ENCODE measurements at places on chromosomes 4 and X.

GRCh38 chrX:77431227-77431626 is 16.0 kb upstream of the FGF16 start:
- peak; percentile 45 for DNase-seq

- DNase-seq: no peak
Observed at GRCh38 chrX:77967631-77968030, 1.8 kb downstream of the PGAM4 start.

- peak; percentile 75 for DNase-seq
Observed at GRCh38 chrX:77785486-77786364, at the start of gene ATRX. Gene ATRX, minus strand, starts transcription at chrX:77786216. Its CDS starts 215 bp downstream, at chrX:77786001.

GRCh38 chrX:150834695-150835094 is 63.8 kb downstream of the CD99L2 start:
- DNase-seq: no peak

- DNase-seq: no peak
Observed at GRCh38 chr4:60296386-60296785, 903.7 kb upstream of the ADGRL3 start.

- no peak for DNase-seq
Observed at GRCh38 chr4:152064753-152065152, 303.9 kb upstream of the GATB start.

DNA sequence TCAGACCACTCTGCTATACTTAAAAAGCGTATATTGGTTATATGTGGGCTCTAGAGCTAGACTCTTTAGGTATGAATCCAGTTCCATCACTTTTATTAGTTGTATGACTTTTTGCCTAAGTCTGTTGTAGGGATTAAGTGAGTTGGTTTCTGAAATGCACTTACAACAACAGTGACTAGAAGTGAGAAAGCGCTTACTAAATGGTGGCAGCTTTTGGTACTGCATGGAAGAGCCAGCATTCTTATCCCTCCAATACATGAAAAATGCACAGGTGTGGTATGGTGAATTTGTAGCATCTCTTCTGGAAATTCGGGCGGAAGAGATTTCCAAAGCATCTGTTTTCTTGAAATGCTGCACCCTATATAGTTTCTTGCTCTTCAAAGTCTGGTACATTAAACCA is 117.1 kb downstream of the SPANXA1 start:
- DNase-seq: no peak

DNA sequence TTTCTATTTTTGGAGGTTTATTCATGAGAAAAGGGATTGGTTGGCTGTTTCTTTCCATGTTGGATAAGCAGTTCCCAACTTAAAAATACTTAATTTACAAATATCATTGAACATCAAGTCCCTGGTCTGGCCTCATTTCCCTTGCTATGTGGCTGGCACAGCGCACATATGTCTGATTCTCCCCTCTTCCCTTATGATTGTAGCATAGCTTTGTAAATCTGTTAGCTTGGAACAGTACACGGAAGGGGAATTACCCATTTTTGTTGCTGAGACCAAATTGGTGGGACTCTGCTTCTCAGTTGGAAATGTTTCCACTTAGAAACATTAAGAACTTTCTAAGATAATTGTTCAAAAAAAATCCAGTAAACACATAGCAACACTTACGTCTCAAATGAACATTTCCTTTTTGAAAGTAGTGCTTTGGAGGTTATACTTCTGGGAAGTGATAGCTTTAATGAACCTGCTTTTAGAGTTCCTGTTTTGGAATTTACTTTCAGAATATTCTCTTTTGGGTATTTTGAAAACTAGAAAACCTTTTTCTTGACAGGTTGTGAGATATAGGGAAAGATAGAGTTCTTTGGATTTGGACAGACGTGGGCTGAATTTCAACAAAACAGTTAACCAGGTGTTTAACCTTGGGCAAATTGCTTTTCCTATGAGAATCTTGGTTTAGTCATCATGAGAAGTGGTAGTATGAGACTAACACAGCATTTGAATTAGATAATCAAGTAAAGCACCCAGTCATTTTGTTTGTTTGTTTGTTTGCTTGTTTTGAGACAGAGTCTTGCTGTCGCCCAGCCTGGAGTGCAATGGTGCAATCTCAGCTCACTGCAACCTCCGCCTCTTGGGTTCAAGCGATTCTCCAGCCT is 47.3 kb downstream of the STIM2 start:
- no peak for DNase-seq

DNA sequence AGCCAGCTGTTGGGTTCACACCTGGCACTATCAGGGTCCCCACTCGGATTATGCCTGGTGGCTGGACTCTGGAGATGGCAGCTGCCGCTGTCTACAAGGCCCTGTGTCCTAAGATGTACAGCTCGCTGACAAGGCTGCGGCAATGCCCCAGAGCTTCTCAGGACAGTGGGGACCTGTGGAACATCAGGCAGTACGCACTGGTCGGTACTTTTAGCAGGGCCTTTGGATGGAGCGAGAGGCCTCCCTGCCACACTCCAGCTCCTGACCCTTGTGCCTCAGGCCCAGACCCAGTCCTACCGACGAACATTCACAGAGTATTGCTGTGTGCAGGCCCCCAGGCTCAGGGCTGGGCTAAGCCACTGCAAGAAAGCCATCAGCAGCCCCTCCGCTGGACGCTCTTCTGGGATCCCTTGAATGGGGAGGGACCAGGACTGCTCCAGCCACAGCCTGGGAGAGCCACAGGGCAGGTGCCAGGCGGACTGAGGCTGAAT is 45.7 kb upstream of the HMX1 start:
- DNase-seq: no peak

DNA sequence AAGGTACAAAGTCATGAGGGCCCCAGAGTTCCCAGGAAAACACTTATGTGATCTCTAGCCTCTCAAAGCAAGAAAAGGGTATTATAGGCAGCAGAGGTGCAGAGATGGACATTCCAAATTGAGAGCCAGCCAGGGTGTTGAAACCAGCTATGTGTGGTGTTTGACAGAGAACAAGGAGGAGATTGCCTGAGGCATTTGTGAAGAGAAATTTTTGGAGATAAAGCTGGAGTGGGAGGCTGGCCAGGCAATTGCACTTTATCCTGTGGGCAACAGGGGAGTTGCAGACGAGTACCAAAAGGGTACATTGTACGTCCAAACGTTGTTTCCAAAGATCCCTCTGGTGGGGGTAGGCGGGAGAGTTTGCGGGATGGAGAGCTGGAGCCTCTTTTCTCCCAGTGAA is 2.5 kb upstream of the GABRE start:
- no peak for DNase-seq

DNA sequence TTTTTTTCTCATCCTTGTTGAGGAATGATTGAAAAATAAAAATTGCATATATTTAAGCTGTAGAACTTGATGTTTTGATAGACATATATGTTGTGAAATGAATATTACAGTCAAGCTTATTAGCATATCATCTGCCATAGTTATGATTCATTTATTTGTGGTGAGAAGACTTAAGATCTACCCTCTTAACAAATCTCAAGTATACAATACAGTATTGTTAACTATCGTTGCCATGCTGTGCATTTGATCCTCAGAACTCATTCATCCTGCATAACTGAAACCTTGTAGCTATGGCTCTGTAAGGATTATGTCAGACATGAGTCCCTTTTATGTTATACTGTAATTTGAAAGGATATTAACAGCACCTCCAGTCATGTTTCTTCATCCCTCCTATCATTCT is 2045.3 kb downstream of the ARAP2 start:
- no peak for DNase-seq

DNA sequence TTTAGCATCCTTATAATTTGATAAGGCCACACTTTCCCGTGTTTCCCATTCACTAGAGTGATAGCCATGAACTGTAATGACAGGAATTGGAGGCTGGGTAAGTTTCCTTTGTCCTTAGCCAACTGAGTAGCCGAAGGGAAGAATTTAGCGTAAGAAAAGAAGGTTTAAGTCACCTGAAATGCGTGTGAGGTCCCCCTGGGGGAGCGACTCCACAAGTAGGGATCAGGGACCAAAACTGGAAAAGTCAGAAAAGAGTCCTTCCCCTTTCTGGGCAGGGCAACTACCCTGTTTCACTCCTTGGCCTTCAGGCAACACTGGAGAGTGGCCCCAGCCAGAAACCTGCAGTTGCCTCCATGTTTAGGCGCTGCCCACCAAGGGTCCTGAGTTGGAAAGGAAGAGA is 81.6 kb upstream of the MED14 start:
- DNase-seq: no peak

- DNase-seq: no peak
Observed at GRCh38 chr4:75054078-75054477, 121.2 kb downstream of the PARM1 start.

DNA sequence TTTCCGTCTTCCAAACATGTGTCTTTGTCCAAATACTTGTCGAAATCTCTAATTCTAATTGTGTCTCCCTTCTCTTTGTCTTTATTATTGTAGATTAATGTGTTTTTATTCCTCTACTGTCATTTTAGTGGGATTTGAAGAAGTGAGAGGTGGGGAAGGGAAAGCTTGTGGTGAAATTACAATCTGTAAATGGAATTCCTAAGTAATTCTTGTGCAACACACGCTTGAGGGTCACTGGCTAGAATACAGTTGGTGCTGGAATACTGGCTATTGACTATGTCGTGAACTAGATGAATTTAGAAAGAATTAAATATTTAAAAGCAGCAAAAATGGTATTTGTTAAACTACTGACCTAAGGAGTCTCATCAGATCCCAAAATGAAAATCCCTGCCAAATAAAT is 10.7 kb upstream of the FNIP2 start:
- DNase-seq: no peak

DNA sequence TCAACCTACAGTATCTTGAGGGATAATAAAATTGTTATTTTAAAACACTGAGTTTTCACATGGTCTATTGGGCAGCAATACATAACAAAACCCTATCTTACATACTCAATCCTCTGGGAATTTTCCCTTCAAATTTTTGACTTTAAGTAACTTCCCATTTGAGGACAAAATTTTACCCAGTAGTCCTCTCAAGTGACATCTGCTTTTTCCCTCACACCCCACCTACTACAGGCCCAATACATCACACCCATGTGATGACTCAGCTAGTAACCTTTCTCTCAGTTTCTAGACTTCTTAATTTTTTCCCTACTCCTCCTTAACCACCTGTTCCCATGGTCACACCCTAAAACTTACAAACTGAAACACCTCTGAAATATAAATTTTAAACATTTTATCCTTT is 12.2 kb upstream of the RAP1GDS1 start:
- peak; percentile 12 for DNase-seq

- no peak for DNase-seq
Observed at GRCh38 chr4:48178931-48179330, 44.9 kb upstream of the TXK start.

DNA sequence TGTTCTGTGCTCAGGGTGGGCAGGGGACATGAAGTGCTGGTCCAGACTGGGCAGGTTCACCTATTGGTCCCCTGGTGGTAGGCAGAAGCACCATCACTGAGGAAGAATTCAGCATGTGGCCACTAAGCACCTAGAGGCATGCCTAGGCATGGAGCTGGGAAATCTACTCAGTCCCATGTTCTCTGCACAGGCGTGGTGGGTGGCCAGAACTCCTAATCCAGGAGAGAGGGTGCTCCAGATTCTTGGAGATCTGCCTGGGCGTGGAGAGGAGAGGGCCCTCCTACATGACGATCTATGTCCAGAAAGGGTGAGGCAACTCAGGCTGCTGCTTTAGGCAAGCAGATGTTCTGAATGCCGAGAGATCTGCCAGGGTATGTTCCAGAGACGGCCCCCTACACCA is 44.6 kb upstream of the MAGEC2 start:
- DNase-seq: no peak

- DNase-seq: no peak
Observed at GRCh38 chrX:120517936-120518335, 42.8 kb downstream of the CUL4B start.

GRCh38 chrX:128759745-128760144 is 707.5 kb upstream of the ACTRT1 start:
- no peak for DNase-seq

DNA sequence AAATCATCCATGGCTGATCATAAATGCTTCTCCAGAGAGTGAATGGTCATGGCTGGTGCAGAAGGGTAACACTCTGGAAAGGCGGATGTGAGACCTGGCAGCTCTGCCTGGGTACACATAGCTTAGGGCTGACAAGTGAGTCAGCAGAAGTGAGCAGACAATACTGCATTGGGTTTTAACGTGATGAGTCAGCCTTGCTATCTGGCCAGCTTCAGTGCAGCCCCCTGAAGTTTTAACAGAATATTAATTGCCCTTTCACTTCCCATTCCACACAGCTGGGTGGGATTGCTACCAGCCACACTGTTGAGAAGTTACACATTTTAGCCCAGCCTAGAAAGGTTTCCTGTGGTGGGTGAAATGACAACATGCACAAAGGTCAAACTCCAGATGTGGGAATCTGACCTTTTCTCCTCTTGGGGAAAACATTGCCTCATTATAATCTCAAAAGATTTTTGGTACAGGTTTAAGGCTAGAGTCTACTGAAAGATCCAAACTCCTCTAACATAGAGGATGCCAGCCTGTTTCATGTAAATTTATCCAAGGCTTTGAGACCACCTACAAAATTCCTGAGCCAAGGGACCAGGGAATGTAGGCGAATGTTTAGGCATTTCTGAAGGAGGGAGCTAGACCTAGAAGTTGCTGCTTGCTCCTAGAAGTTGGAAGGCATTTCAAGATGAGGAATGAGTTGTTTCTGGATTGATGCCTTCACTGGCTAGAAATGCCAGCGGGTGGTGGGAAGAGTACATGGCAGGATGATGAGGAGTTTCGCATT is 230.3 kb upstream of the PGRMC2 start:
- DNase-seq: peak; percentile 94

- DNase-seq: no peak
Observed at GRCh38 chr4:138013625-138014024, 228.5 kb downstream of the SLC7A11 start.

- DNase-seq: no peak
Observed at GRCh38 chr4:14361084-14361483, 641.2 kb upstream of the CPEB2 start.

GRCh38 chrX:48802089-48802904 is 430 bp downstream of the HDAC6 start:
- peak; percentile 82 for DNase-seq

GRCh38 chr4:176781739-176782100 is 11.0 kb downstream of the VEGFC start:
- no peak for DNase-seq

Data from inflammatory macrophage treated with lipopolysaccharide for 4 hours (primary cell).